ENCODE measurements at places on chromosomes 12 and 14.

DNA sequence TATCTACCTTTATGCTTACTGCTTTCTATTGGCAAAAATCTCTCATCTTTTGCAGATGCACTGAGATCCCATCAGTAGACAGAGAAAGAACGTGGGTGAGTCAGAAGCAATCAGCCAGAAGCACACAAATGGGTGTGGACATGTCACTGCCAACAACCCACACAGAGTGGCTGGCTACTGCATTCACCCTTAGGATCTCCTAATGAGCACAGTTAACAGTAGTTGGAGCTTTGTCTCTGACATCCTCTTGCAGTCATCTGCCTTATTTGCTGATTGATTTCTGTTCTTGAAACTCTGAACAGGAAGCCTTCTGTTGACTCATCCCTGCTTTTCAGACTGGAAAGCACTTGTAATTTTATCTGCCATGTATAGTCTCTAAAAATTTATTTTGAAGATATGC lies 117.2 kb downstream of the RGS6 start:
- DNase-seq: no peak

- DNase-seq: no peak
These were observed 9.3 kb downstream of the ENDOU start for GRCh38 chr12:47715877-47716548.

DNA sequence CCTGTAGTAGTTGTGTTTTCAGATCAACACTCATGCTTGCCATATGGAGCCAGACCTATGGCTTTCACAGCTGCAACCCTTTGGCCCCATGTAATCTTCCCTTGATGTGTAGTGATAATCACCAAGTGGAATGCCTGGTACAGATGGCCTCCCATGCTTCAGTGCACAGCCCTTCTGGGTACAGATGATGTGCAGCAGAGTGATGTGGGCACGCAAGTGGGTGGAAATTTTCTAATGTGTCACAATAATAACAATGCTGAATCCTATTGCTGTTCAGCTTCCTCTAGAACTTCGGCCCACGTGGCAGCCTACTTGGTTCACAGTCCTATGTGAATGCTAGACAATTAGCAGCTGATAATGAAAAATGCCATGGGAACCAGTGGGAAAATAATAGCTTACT lies 188.1 kb downstream of the SNAPC1 start:
- DNase-seq: no peak

DNA sequence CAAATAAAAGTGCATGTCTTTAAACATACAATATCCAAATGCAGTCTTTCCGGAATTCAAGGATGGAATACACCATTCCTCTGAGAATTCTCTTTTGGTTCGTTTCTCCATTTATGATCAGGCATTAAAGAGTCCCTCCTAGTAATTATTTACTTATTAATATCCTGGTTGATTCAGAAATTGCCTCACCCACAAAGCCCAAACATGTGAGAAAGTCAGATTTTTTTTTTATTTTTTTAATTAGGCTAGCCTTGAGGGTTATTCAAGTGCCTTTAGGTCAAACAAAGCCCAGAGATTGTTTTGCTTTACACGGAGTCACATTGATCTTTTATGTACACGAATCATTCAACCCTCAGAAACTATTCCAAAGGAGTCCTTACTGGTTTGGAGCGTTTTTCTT lies 6.4 kb upstream of the TSPAN8 start:
- DNase-seq: no peak

GRCh38 chr12:44422559-44422958 lies 453.6 kb downstream of the NELL2 start:
- DNase-seq: no peak

DNA sequence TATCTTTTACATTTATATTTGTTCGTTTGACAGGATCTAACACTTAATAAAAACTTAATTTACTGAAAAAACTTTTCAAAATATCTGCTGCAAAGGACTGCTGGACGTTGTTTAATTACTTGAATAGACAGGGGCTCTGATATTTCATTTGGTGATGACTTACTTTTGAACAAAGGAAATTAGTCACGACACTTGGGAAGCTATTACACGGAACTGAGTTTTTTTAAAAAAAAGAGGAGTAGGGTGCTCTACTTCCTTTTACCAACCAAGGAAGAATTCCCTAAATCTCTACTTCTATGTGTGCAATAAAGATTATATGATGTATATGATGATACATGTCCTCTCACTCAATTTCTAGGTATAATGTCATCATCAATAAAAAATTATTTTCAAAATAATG lies 4.7 kb downstream of the FGD6 start:
- no peak for DNase-seq

DNA sequence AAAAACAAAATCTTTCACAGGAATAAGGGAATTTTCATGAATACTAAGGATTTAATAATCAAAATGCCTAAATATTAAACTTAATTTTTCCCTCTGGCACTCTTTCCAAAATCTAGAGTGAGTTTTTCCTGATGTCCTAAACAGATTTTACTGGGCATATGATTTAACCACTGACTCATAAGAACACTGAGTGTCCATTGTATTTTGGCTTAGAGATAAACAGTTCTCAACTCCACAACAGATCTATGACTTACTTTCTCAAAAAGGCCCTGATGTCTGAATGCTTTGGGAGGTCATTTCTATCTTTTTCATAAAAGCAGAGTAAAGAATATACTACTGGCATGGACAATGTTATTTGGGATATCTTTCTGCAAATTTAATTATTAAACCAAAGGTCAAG lies 15.0 kb downstream of the TMBIM4 start:
- no peak for DNase-seq
